ENCODE measurements at places on chromosomes 7 and 10.
A peak's percentile ranks its signal among the peaks of the same experiment; 100 is the strongest.

DNA sequence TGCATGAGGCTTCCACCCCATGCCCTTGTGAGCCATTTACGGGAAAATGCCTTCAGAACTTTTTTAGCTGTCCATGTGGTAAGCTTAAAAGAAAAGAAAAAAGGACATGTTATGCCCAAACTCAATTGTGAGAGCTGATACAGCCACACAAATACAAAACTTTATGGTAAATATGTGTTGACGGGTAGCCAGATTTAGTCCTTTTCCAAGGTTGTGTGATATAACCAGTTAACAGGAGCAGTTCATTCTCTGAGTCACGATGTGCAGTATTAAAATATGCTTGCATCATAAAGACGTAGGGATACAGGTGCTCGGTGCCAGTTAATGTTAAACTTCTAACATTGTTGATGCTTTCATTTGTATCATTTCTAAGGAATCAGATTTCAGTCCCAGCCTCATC lies 350.4 kb downstream of the DNAJB6 start:
- peaks cover 30% of the 10 kb centered on the region for H3K4me1 ChIP-seq
- peaks cover 51% of the 10 kb centered on the region for H3K27me3 ChIP-seq

- H3K36me3 ChIP-seq = no peaks in the 10 kb centered on the region
- DNase-seq = no peak
- no peak overlapping the region for H3K4me3 ChIP-seq
- H3K27ac ChIP-seq = no peak overlapping the region
Observed at GRCh38 chr10:127386606-127387327, 162.3 kb upstream of the NPS start.

DNA sequence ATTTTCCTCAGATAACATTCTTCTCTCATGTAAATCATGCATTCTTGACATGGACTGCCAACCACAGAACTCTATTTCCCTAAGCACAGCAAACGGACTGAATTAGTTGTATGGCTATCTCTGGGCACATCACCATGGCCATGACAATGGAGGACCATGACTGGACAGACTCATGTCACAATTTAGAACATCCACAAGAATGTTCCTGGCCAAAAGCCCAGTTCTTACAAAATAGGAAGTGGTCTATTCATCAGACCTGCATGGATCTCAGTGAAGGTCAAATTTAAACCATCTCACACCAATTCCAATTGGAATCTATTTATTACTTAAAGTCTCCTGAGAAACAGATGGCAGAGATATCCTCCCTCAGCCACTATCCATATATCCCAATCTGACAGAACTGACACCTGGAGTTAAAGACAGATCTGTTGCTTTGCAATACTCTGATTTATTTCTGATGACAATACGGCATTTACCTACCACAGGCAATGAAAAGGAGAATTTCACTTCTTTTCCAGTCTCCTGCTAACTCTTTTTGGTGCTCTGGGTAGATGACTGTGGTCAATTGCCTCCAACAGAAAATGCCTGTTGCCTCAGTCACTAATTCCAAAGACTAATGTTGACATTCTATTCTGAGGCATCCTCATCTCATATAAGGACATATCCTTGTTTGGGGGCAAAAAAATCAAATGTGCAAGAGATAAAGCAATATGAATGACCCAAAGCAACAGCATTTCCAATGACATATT lies 254.8 kb downstream of the HTR7 start:
- H3K27me3 ChIP-seq = no peaks in the 10 kb centered on the region
- no peak for DNase-seq
- H3K4me3 ChIP-seq = no peak overlapping the region
- H3K27ac ChIP-seq = no peak overlapping the region
- H3K36me3 ChIP-seq = no peaks in the 10 kb centered on the region
- H3K4me1 ChIP-seq = no peaks in the 10 kb centered on the region

DNA sequence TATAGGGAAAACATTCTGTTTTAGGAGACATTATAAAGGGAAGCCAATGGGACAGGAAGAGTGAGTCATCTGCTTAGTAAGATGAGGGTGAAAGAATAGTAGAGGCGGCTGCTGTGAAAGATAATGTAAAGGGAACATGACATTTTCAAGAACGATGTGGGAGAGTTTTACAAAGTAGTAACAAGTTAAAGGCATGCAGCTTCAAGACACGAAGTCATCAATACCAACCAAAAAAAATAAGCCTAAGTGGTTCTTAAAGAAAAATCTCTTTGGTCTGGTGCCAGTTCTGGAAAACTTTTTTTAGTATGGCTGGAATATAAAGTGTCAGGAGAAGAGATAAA lies 6.1 kb downstream of the GSTO1 start:
- no peak overlapping the region for H3K4me3 ChIP-seq
- peaks cover 95% of the 10 kb centered on the region for H3K4me1 ChIP-seq
- peaks cover 30% of the 10 kb centered on the region for H3K36me3 ChIP-seq
- H3K27me3 ChIP-seq = no peaks in the 10 kb centered on the region
- H3K27ac ChIP-seq = peak overlapping the region; percentile 17
- no peak for DNase-seq

DNA sequence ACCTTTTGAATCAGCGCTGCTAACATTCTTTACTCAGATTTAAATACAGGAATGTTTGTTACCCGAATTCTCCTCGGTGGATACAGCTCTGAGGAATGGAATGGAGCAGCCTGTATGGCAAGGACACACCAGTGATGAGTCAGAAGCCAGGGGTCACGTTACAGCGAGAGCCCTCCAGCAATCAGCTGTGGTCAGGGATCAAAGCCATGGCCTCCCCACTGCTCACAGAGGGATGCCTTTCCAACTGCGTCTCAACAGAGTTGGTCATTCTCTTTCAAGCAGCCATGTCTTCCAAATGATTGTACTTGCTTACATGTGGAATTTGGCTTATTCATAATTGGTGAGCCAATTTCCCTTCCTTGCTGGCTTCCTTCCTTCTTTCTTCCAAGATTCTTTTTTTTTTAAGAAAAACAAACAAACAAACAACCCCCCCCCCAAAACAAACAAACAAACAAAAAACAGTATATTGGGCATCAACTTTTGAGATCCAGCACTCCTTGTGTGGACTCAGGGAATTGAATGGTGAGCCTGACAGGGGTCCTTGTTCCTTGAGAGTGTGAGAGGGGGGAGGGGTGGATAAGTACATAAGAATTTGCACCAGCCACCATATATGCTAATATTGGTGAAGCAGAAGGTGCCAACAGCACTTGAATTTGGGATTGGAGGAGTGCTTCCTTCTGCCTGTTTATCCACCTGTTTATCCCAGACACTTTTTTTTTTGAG lies 100.2 kb downstream of the ATXN7L1 start:
- no peak for DNase-seq
- no peaks in the 10 kb centered on the region for H3K27me3 ChIP-seq
- H3K27ac ChIP-seq = no peak overlapping the region

GRCh38 chr10:7202793-7203355 lies 208.0 kb downstream of the SFMBT2 start:
- H3K4me1 ChIP-seq = no peaks in the 10 kb centered on the region
- H3K27ac ChIP-seq = no peak overlapping the region
- no peak overlapping the region for H3K4me3 ChIP-seq
- H3K36me3 ChIP-seq = peaks cover 6% of the 10 kb centered on the region
- no peaks in the 10 kb centered on the region for H3K27me3 ChIP-seq

DNA sequence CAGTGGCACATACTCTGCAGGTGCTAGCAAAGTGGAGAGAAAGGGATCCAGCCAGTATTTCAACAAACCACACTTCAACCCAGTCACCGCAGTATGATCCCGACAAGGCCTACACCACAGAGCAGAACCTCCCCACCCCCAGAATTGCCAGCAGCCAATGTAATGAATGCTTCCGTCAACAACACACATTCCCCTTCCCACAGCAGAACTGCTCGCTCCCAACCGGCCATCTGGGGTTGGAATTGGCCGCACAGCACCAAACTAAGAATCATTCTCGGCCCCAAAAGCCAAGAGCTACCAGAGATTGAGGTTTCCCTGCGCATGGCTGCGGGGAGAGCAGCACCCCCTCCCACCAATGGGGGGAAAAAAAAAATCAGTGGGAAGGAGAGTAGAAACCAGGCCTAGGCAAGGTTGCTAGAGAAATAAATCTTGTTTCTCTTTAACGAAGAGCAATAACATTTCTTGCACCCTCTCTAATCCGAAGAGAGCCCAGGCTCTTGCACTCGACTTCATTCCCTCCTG lies 1.1 kb downstream of the WASL start:
- no peaks in the 10 kb centered on the region for H3K36me3 ChIP-seq
- peak overlapping the region; percentile 84 for H3K27ac ChIP-seq
- H3K27me3 ChIP-seq = no peaks in the 10 kb centered on the region
- peak overlapping the region; percentile 68 for H3K4me3 ChIP-seq
- DNase-seq = peak; percentile 18

- H3K36me3 ChIP-seq = no peaks in the 10 kb centered on the region
- DNase-seq = peak; percentile 76
- peak overlapping the region; percentile 63 for H3K4me3 ChIP-seq
- H3K4me1 ChIP-seq = peaks cover 20% of the 10 kb centered on the region
Observed at GRCh38 chr7:22854158-22855048, 31.8 kb upstream of the TOMM7 start.

- peaks cover 10% of the 10 kb centered on the region for H3K27me3 ChIP-seq
- no peak for DNase-seq
- no peaks in the 10 kb centered on the region for H3K36me3 ChIP-seq
- no peak overlapping the region for H3K4me3 ChIP-seq
Observed at GRCh38 chr7:90599038-90599437, 2.9 kb downstream of the CDK14 start.

DNA sequence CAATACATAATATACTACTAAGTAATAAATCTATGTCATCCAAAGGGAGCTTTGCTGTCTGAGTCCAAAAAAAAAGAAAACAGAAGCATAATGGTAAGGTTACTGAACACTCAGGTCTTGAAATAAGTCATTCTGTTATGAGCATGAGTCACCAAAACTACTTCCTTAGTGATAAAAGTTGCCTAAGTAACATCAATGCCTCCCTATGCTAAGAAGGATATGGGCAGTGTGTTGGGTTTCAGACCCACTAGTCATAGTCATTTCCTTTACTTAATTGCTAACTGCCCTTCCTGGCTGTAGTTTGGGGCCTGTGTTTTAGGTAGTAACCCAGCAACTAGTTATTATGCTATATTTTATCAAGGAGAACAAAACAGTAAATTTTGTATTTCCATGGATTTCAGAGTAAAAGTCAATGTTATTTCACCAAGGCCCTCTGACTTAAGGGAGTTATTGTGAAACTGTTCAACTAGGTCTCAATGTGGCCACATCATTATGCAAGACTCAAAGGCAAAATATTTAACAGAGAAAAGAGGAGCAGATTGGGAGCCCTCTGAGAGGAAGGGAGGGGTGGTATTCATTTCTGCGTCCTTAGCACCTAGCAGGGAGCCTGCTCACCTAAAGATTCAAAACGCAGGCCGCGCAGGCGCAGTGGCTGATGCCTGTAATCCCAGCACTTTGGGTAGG lies 11.7 kb upstream of the VIM start:
- H3K27me3 ChIP-seq = no peaks in the 10 kb centered on the region
- H3K36me3 ChIP-seq = no peaks in the 10 kb centered on the region
- peaks cover 17% of the 10 kb centered on the region for H3K4me1 ChIP-seq
- H3K27ac ChIP-seq = peak overlapping the region; percentile 56
- no peak overlapping the region for H3K4me3 ChIP-seq

- peaks cover 10% of the 10 kb centered on the region for H3K36me3 ChIP-seq
- no peaks in the 10 kb centered on the region for H3K27me3 ChIP-seq
- no peak overlapping the region for H3K4me3 ChIP-seq
- H3K4me1 ChIP-seq = peaks cover 34% of the 10 kb centered on the region
- DNase-seq = no peak
- no peak overlapping the region for H3K27ac ChIP-seq
Observed at GRCh38 chr10:119665901-119666708, 14.9 kb downstream of the BAG3 start.

DNA sequence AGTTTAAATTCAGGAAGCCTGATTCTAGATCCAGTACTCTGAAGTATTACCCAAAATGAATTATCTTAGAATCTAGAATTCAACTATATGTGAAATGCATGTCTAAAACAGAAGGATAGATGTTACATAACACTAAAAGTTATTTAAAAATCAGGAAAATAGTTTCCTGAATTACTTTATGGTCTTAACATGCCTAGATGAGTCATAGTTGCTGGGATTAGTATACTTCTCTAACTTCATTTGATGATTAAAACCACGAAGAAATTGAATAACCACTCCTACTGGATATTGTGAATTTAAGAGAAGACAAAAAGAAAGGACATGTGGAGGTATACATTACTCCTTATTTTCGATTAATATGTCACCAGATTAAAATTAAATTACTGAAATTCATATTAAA lies 65.5 kb downstream of the ATAD1 start:
- DNase-seq = no peak
- no peaks in the 10 kb centered on the region for H3K27me3 ChIP-seq
- H3K36me3 ChIP-seq = peaks cover 12% of the 10 kb centered on the region
- no peak overlapping the region for H3K27ac ChIP-seq
- H3K4me3 ChIP-seq = no peak overlapping the region
- no peaks in the 10 kb centered on the region for H3K4me1 ChIP-seq

DNA sequence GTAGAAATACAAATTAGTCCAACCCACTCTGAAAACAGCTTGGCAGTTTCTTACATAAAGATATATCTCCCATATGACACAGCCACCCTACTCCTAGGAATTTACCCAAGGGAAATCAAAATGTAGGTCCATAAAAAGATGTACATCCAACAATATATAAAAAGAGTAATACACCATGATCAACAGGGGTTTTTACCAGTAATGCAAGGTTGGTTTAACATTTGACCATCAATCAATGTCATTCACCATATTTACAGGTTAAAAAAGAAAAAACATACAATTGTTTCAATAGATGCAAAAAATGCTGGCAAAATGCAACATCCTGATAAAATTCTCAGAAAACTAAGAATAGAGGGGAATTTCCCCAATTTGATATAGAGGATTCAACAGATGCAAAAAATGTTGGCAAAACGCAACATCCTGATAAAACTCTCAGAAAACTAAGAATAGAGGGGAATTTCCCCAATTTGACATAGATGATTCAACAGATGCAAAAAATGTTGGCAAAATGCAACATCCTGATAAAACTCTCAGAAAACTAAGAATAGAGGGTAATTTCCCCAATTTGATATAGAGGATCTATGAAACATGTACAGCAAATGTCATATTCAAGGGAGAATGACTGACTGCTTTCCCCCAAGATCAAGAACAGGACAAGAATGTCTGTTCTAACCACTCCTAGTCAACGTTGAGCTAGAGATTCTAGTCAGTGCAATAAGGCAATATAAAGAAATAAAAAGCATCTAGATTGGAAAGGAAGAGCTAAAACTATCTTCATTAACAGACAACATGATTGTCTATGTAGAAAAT lies 13.7 kb downstream of the ADAP1 start:
- no peak overlapping the region for H3K4me3 ChIP-seq
- H3K27ac ChIP-seq = no peak overlapping the region
- H3K36me3 ChIP-seq = no peaks in the 10 kb centered on the region
- no peaks in the 10 kb centered on the region for H3K27me3 ChIP-seq
- DNase-seq = no peak

Measured in CD4-positive, alpha-beta memory T cell (primary cell).